ENCODE measurements at places on chromosomes 16 and 17. TPM values are rescaled to one million over a fixed set of nuclear protein-coding genes. Genes with fewer than 3 reads are reported as not detected.
A peak's percentile ranks its signal among the peaks of the same experiment; 100 is the strongest.

DNA sequence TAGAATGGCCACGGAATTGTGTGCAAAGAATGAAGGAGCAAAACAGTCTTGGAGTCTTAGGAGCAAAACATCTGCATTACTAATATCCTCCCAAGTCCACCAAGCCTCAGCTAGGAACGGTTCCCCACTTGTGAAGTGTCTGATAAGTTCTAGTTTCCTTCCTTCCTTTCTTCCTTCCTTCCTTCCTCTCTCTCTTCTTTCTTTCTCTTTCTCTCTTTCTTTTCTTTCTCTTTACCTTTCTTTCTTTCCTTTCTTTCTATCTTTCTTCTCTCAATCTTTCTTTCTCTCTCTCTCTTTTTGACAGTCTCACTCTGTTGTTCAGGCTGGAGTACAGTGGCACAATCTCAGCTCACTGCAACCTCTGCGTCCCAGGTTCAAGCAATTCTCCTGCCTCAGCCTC is 160.8 kb downstream of the FOXL1 start:
- DNase-seq = no peak

DNA sequence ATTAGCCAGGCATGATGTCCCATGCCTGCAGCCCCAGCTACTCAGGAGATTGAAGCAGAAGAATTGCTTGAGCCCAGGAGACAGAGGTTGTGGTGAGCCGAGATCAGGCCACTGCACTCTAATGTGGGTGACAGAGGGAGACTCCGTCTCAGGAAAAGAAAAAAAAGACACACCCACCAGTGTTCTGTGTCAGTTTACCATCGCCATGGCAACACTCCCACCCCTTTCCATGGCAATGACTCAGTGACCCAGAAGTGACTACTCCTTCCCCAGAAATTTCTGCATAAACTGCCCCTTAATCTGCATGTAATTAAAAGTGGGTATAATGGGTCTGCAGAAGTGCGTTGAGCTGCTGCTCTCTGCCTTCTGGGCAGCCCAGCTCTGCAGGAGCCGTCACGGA is 4.0 kb upstream of the ZC3H18 start:
- no peak for DNase-seq

DNA sequence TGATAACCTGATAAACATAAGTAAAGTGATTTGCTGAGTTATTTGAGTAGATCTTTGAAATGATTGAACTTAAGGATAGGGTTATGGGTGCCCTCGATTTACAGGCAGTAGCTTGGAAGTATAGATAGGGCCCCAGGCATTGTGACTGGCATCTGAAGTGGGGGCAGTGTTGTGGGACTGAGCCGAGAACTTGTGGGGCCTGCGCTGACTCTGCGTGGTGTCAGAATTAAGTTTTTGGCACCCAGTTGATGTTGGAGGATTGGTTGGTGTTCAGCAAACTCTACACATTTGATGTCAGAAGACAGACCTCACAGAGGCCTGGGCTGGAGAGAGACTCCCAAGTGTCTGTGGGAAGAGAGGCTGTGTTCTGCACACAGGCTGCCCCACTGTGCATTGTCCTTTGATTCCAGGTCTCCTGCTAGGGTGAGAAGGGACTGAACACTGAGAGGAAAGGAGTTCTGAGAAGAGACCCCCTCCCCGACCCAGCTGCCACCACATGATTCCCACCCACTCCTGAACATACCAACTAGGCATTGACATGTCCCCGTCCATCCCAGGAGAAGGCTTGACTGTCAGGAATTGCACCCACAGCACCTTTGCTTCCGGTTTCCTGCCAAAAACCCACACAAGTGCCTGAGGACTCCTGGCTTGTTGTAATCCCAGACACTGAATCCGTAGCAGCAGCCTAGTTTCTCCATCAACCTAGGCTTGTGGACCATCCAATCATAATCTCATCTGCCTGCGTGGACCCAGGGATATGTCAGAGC is 4.5 kb downstream of the ZNF267 start:
- DNase-seq = no peak

- no peak for DNase-seq
Observed at GRCh38 chr16:8251298-8251697, 339.0 kb downstream of the TMEM114 start.

- no peak for DNase-seq
Observed at GRCh38 chr16:68969338-68969737, 126.0 kb downstream of the TANGO6 start.

DNA sequence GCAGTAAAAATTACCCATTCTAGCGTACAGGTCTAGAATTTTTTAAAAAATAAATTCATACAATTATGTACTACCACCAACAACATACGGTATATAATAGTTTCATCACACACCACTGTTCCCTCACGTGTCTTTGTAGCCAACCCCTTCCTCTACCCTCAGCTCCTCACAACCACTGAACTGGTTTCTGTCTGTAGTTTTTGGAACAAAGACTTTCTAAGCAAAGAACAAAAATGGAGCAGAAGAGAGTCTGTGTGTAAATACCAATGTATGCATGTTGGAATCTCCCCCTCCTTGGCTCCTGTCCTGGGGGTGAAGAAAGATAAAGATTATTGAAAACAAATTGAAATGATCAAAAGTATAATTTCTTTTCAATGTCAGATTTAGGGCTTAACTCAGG is 31.9 kb upstream of the CCR7 start:
- no peak for DNase-seq

DNA sequence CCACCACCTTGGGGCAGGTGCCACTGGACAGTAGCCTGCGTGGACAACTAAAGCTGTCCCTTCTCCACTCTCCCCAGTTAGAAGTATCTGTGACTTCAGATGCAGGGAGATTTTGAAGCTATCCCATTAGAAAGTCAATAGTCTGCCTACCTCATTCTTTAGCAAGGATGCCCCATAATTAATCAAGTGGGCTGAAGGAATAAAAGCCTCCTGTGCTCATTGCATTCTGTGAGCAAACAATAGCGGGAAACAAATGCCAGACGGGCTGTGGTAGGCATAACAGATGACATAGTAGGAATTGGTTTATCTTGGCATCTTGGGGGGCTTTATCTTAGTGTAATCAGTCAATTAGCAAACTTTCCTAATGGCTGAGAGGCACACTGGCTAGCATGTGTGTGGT is 96.7 kb upstream of the HSBP1 start:
- no peak for DNase-seq

DNA sequence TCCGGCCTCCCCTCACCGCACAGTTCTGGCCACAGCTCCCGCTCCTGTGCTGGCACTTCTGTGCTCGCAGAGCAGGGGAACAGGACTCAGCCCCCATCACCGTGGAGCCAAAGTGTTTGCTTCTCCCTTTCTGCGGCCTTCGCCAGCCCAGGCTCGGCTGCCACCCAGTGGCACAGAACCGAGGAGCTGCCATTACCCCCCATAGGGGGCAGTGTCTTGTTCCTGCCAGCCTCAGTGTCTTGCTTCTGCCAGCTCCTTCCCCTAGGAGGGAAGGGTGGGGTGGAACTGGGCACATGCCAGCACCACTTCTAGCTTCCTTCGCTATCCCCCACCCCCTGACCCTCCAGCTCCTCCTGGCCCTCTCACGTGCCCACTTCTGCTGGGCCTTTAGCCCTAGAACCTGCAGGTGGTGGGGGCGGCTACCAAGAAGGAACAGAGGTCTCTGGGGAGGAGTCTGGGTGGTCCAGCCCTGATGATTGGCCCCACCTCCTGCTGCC is 645 bp upstream of the ELMO3 start:
- peak; percentile 64 for DNase-seq

GRCh38 chr16:71464231-71464630 is 2.2 kb upstream of the ZNF23 start:
- no peak for DNase-seq

- DNase-seq = no peak
Observed at GRCh38 chr17:46732754-46733398, 85.6 kb downstream of the WNT3 start.

DNA sequence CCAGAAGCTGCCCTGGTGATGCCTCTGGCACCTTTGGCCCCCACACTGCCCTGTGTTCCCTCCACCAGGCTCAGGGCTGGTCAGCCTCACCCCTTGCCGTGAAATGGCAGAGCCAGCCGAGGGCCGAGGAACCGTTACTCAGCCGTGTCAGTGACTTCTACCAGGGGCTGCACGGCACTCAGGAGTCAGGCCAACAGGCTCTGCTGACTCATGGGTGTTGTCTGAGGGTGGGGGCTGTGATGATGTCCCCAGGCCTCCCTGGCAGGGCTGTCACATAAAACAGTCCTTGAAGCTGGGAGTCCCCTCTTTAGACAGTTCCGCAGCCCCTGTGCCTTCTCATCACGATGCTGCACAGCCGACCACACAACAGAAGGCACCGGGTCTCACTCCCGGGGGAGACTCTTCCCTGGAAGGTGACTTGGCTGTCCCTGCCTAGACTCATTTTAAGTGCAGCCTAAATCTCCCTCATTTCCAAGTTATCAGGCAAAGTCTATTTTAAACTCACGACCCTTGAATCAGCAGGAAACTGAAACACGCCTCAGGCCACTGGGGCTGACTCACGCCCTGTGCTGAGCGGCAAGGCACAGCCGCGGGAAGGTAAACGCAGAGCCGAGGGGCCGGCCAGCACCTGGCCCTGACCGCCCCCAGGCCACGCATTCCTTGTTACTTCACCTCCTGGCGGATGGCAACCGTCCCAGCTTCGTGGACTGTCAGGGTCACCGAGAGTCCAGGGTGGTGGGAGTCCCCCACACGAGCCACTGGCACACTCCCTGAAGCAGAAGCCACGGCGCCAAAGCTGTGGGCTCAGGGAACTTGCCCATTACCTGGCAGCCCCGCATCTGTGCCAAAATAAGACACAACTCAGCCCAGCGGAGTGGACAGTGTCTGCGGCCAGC is 102.6 kb downstream of the ZNF778 start:
- DNase-seq = peak; percentile 43

DNA sequence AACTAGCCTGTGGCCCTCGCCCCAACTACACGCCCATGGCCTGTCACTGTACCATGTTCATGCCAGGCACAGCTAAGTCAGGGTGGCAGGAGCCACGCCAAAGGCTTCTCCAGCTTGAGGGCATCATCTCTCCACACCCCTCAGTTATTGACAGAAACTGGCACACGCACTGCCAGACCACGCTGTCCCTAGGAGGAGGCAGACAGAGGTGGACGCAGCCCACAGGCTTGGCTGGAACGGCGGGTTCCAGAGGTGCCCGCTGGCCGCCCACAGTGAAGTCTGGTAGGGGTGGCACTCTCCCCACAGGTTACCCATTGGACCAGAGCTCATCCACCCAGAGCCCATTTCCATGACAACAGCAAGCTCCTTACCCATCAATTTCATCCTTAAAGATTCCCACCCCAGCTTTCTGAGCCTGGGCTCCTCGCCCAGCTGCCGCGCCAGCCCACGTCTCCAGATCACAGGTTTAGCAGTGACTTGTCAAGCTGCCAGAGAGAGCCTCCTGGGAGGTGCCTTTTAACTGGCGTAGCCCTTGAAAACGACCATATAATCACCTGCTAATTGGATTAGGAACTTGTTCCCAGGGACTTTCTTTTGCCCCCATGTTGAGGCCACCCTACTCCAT is 27.9 kb downstream of the RPRML start:
- no peak for DNase-seq

GRCh38 chr17:36127199-36127893 is 23.7 kb downstream of the CCL4 start:
- DNase-seq = no peak

DNA sequence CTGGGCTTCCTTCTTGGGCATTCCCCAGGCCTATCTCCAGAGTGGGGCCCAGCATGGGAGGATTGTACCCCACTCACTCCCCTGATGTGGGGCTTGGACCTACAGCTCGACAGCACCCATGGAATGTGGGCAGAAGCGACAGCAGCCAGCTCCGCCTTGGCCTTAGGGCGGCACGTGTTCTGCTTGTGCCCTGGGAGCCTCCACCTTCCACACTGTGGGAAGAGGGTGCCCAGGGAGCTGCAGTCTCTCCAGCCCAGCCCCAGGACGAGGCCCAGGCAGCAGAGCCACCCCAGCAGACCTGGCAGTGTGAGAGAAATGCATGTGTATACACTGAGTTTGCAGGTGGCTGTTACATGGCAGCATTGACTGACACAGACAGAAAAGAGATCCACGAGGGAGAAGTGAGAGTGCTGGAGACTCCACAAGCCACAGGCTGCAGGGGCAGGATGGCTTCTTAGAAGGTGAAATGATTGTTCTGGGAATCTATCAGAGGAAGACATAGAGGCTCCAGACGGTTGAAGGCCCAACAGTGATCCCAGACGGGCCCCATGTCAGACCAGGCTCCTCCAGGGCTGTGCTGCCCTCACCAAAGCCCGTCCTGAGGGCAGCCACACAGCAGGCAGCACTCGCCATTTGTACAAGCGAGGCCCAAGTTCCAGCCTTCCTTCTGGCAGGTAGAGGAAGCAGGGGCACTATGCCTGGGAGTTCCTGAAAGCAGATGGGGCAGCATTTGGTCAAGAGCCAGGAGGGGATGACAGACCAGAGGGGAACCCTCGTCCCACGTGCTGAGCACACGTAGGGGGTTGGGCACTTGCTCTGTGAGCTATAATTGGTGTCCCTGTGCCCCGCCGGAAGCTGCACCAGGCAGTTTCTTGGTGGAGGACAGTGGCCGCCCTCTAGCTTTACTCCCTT is 2.8 kb upstream of the DNASE1 start:
- no peak for DNase-seq

GRCh38 chr16:89658221-89658879 is 714 bp downstream of the SPATA33 start:
- no peak for DNase-seq

- DNase-seq = no peak
Observed at GRCh38 chr16:25311950-25312349, 54.3 kb upstream of the ZKSCAN2 start.

Gene KANSL1
- 20.4 TPM for total RNA-seq

Gene ITGAD
- not detected for total RNA-seq

Gene EPX
- total RNA-seq = not detected

Gene KRT33B
- total RNA-seq = not detected

Gene MED9
- 16.7 TPM for total RNA-seq

Gene EARS2
- total RNA-seq = 28.9 TPM

Gene WNT3
- total RNA-seq = 7.0 TPM

Gene TOX3
- not detected for total RNA-seq

Data from NCI-H460 (cell line).